ENCODE measurements at places on chromosomes 2 and 18. TPM values are rescaled to one million over a fixed set of nuclear protein-coding genes. Genes with fewer than 3 reads are reported as not detected.

UPP2 gene
- not detected for total RNA-seq

KCNE4 gene
- 0.21 TPM for total RNA-seq

FEV gene
- not detected for total RNA-seq

GEN1 gene
- 24.0 TPM for total RNA-seq

CD8A gene
- 0.41 TPM for total RNA-seq

VIT gene
- 0.77 TPM for total RNA-seq

KHK gene
- 1.5 TPM for total RNA-seq

TRIB2 gene
- total RNA-seq, result 43.2 TPM

DNA sequence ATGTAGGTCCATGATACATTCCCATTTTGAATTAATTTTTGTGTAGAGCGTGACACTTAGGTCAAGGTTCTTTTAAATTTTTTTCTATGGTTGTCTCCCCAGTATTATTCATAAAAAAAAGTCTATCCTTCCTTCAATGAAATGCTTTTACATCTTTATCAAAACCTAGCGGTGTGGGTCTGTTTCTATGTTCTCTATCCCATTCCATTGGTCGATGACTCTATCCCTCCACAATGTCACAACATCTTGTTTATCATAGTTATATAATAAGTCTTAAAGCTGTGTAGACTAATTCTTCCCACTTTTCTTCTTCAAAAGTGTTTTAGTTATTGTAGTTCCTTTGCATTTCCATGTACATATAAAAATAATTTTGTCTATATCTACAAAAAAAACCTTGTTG, 47.2 kb upstream of the GPR17 start:
- no peaks in the 10 kb centered on the region for H3K4me1 ChIP-seq
- no peak overlapping the region for H3K4me3 ChIP-seq
- H3K27ac ChIP-seq, result no peak overlapping the region

DNA sequence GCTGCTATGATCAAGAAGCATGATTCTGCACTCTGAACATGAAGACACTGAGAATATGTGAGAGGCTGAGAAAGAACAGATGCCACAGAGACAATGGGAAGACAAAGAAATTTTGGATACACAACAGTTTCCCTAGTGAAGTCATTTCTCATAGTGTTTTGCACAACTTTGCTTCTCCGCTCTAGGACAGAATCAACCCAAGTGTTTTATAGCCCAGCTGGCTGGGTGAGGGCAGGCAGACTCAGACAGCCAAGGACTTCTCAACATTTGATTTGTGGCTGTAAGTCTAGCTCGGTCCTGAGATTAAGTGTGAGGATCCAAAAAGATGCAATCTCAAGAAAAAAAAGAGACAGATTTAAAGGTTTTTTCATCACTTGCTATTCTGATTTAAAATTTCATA, 536.5 kb upstream of the CRIM1 start:
- H3K36me3 ChIP-seq, result no peaks in the 10 kb centered on the region
- H3K27me3 ChIP-seq, result peaks cover 2% of the 10 kb centered on the region
- DNase-seq, result no peak
- H3K27ac ChIP-seq, result no peak overlapping the region
- H3K4me3 ChIP-seq, result no peak overlapping the region
- no peaks in the 10 kb centered on the region for H3K4me1 ChIP-seq

DNA sequence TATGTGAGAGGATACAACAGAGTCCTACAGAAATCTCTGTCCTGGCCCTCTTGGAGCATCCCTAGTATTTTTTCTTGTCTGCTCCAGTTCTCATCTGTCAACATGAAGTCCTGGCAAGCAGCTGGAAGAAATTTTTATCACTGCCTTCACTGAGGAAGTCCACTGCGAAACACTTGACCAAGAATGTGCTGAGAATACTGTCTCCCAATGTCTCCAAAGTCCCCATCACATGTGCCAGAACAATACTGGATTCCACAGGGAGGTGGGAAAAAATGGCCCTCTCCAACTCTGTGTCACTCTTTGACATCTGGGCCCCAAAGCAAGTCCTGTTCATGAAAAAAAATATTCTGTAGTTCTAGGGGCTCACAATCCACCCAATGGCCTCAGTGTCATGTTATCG, 32.8 kb upstream of the PGAP1 start:
- H3K27ac ChIP-seq, result no peak overlapping the region
- no peaks in the 10 kb centered on the region for H3K36me3 ChIP-seq
- DNase-seq, result no peak
- H3K4me3 ChIP-seq, result no peak overlapping the region

GRCh38 chr2:207459990-207460757, 69.6 kb upstream of the CREB1 start:
- no peak for DNase-seq
- H3K27me3 ChIP-seq, result no peaks in the 10 kb centered on the region
- H3K36me3 ChIP-seq, result no peaks in the 10 kb centered on the region
- H3K4me1 ChIP-seq, result no peaks in the 10 kb centered on the region
- no peak overlapping the region for H3K27ac ChIP-seq

- H3K36me3 ChIP-seq, result no peaks in the 10 kb centered on the region
- peaks cover 6% of the 10 kb centered on the region for H3K4me1 ChIP-seq
- H3K27me3 ChIP-seq, result no peaks in the 10 kb centered on the region
- H3K27ac ChIP-seq, result no peak overlapping the region
- no peak for DNase-seq
Observed at GRCh38 chr18:32351032-32351431, 119.7 kb downstream of the GAREM1 start.

GRCh38 chr2:232870018-232870765, at the start of gene SNORC:
SNORC (plus strand) TSS chr2:232870264; CDS start chr2:232870342, 78 bp downstream.
- H3K4me1 ChIP-seq, result peaks cover 10% of the 10 kb centered on the region
- DNase-seq, result no peak
- no peaks in the 10 kb centered on the region for H3K36me3 ChIP-seq
- no peak within 1 kb of the TSS for H3K4me3 ChIP-seq

DNA sequence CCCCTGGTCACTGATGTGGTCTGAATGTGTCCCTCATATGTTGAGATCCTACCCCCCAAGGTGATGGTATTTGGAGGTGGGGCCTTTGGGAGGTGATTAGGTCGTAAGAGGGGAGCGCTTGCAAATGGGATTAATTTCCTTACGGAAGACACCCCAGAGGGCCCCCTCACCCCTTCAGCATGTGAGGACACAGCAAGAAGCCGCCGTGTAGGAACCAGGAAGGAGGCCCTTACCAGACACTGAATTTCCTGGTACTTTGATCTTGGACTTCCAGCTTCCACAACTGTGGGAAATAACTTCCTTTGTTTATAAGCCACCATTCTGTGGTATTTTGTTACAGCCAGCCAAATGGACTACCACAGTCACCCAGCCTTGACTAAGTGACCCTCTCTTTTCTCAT, 35.9 kb downstream of the NCK2 start:
- no peaks in the 10 kb centered on the region for H3K4me1 ChIP-seq
- no peak overlapping the region for H3K27ac ChIP-seq
- no peak overlapping the region for H3K4me3 ChIP-seq
- no peaks in the 10 kb centered on the region for H3K27me3 ChIP-seq

DNA sequence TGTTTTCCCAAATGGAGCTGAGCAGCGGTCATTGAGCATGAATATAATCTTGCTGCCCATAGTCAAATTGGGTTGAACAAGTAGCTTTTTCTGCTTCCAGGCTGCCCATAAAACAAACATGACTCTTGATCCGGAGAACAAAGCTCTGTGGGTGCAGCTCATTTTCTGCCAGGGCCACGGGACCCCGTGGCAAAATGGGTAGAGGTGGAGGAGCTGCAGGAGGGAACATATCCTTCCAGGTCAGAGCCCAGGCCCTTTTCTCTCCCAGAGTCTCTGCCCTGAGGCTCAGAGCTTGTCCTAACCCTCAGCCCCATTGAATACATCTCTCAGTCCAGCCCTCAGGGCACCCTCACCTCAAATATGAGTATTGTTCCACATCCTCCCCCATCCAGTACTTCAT, 151.6 kb upstream of the TWIST2 start:
- no peaks in the 10 kb centered on the region for H3K36me3 ChIP-seq
- no peaks in the 10 kb centered on the region for H3K27me3 ChIP-seq
- DNase-seq, result no peak
- no peak overlapping the region for H3K4me3 ChIP-seq
